PC-9 (cell line): ENCODE measurements at places on chromosomes 4 and X.

DNA sequence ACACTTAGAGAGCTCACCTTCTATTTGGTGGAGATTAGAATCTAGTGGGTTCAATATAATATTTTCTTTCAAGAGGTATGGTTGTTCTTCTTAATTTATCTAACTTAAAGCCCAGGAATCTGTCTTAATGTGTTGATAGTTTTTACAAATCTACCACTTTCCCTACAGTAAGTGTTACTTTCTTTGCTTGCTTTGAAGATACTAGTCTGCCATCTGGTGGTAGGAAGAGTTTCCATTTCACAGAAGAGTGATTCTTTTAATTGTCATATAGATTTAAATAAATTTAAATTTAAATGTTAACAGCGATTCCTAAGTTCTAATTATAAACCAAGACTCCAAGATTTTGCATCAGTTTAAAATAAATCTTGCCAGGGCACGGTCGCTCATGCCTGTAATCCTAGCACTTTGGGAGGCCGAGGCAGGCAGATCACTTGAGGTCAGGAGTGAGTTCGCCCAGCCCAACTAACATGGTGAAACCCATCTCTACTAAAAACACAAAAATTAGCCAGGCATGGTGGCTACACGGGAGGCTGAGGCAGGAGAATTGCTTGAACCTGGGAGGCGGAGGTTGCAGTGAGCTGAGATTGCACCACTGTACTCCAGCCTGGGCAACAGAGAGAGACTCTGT lies 43.5 kb downstream of the NUDT9 start:
- no peak for DNase-seq
- no peak overlapping the region for H3K4me3 ChIP-seq
- no peaks in the 10 kb centered on the region for H3K27me3 ChIP-seq
- 0 out of 2 replicates have a peak, but pooled peaks cover 1% of the 10 kb centered on the region for H3K4me1 ChIP-seq
- no peaks in the 10 kb centered on the region for H3K36me3 ChIP-seq

DNA sequence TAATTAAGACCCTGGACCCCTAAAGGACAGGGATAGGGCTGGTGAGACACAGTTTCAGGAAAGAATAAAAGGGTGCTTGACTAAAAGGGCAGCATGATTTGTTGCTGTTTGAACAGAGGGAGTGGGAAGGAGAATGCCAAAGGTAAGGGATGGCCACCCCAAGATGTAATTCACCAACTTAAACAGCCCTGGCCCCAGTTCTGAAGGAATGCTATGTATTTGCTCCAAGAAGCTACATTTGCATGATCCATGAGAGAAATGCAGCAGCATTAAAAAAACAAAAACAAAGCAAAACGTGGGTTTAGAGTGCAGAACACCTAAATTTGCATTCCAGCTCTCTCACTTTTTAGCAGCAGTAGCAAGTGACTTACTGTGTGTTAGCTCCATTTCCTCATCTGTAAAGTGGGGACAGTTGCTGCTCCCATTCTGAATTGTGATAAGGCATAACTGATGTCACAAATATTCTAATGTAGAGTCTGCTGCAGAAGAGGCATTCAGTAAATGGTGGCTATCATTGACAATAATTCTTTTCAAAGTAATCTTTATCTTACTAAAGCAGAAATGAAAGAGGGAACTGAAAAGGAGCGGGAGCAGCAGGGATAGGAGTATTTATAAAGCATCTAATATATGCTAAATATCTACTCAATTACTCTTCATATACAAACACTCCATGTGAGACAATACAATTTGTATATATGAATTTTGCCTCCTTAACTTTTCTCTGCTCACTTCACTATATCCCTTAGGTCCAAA lies 115.8 kb downstream of the PPARGC1A start:
- no peaks in the 10 kb centered on the region for H3K4me1 ChIP-seq
- no peak for DNase-seq
- H3K4me3 ChIP-seq: no peak overlapping the region
- H3K36me3 ChIP-seq: no peaks in the 10 kb centered on the region

GRCh38 chr4:188550296-188550695 lies 411.1 kb downstream of the TRIML1 start:
- H3K4me3 ChIP-seq: no peak overlapping the region
- H3K4me1 ChIP-seq: no peaks in the 10 kb centered on the region
- DNase-seq: no peak
- H3K27me3 ChIP-seq: 0 out of 2 replicates have a peak, but pooled peaks cover 5% of the 10 kb centered on the region

DNA sequence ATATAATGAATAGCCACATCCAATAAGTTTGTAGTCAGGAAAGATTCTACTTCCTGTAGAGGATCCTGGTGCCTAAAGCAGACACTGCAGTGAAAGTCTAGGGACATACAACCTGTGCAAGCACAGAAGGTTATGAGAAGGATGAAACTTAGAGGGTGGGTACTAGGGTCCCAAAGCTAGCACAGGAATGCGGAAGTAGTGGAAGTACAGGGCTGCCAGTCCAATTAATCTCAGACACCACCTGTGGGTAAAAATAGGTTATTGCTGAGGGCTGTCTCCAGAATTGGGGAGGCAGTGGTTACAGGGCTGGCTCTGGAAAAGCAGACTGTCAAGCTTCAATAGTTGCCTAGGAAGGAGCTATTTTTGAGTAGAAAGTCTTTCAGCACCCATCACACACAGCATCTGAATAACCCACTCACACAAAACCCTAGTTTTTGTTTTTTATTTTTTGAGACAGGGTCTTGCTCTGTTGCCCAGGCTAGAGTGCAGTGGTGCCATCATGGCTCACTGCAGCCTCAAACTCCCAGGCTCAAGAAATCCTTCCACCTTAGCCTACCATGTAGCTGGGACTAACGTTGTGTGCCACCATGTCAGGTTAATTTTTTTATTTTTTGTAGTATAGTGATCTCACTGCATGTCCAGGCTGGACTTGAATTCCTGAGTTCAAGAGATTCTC lies 50.8 kb upstream of the ELF2 start:
- H3K27me3 ChIP-seq: no peaks in the 10 kb centered on the region
- no peak for DNase-seq
- no peak overlapping the region for H3K27ac ChIP-seq
- H3K4me1 ChIP-seq: no peaks in the 10 kb centered on the region

DNA sequence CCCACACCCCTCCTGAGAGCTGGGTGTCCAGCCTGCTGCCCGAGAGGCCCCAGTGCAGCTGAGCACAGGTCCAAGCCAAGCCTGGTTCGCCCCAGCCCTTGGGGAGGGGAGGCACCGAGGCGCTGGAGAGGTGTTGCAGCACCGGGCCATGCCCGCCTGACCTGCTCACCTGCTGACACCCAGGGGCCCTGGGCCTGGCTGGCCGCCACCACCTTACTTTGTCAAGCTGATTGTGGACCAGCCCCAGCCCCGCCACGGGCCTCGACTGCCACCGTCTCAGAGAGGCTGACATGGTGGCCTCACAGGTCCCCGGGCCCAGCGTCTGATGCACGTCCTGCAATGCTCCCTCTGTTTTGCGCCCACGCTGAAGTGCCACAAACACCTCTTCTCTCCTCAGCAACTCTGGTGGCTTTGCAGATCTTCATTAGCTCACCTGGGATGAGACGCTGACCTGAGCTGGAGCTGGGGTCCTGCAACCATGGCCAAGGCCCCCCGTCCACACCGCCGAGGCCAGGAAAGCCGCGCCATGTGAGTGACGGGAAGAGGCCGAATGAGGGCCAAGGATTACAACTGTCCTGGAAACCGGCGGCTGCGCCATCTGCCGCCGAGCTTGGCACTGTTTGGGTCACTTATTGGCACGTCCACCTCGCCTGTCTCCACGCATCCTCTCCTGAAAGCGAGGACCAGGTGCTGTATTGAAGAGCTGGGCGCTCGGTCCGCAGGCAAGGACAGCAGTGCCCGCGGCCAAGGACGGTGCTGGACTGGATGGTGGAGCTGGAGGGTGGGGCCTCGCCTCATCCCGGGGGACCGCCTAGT lies 7.6 kb downstream of the CPLX1 start:
- no peak overlapping the region for H3K27ac ChIP-seq
- H3K27me3 ChIP-seq: no peaks in the 10 kb centered on the region
- no peak for DNase-seq

- H3K27me3 ChIP-seq: no peaks in the 10 kb centered on the region
- no peak overlapping the region for H3K27ac ChIP-seq
- H3K4me1 ChIP-seq: no peaks in the 10 kb centered on the region
- H3K36me3 ChIP-seq: no peaks in the 10 kb centered on the region
- H3K4me3 ChIP-seq: no peak overlapping the region
Measured at GRCh38 chrX:153468008-153468580, 2.3 kb downstream of the HAUS7 start.

- peaks cover 40% of the 10 kb centered on the region for H3K4me1 ChIP-seq
- no peak overlapping the region for H3K27ac ChIP-seq
- no peak for DNase-seq
- no peaks in the 10 kb centered on the region for H3K36me3 ChIP-seq
Measured at GRCh38 chr4:152992466-152992865, 56.3 kb downstream of the FHDC1 start.

DNA sequence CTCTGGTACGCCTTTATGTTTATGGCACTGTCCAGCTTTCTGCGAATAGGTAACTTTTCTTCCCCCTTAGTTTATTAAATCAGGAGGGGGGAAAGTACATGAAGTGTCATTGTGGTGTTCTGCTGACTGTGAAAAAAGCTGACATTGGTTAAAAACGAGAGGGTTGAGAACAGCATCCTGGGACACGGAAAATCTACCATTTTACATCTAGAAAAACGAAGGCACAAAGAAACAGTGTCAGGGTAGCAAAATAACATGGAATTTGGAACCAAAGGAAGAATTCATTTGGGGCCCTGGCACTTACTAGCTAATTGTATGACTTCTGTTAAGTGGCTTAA lies 1.2 kb upstream of the AMOT start:
- no peak overlapping the region for H3K27ac ChIP-seq
- peaks cover 34% of the 10 kb centered on the region for H3K4me1 ChIP-seq
- H3K27me3 ChIP-seq: no peaks in the 10 kb centered on the region
- no peak for DNase-seq
- peak overlapping the region; percentile 85; the same call in 1 of the 2 replicates for H3K4me3 ChIP-seq

- no peaks in the 10 kb centered on the region for H3K4me1 ChIP-seq
- H3K36me3 ChIP-seq: no peaks in the 10 kb centered on the region
- H3K27me3 ChIP-seq: no peaks in the 10 kb centered on the region
Measured at GRCh38 chrX:97790850-97791249, 907.1 kb downstream of the RPA4 start.

GRCh38 chr4:17030543-17030942 lies 132.1 kb upstream of the LDB2 start:
- DNase-seq: no peak
- no peak overlapping the region for H3K27ac ChIP-seq
- no peaks in the 10 kb centered on the region for H3K4me1 ChIP-seq
- no peaks in the 10 kb centered on the region for H3K36me3 ChIP-seq
- no peak overlapping the region for H3K4me3 ChIP-seq

- peak; percentile 20 for DNase-seq
- no peaks in the 10 kb centered on the region for H3K36me3 ChIP-seq
- no peaks in the 10 kb centered on the region for H3K27me3 ChIP-seq
- no peak overlapping the region for H3K27ac ChIP-seq
Measured at GRCh38 chr4:7332216-7333023, 102.3 kb downstream of the PSAPL1 start.

- H3K36me3 ChIP-seq: no peaks in the 10 kb centered on the region; the same call in 1 of the 2 replicates
- peaks cover 49% of the 10 kb centered on the region for H3K4me1 ChIP-seq
- DNase-seq: no peak
- H3K27me3 ChIP-seq: no peaks in the 10 kb centered on the region
- H3K27ac ChIP-seq: no peak overlapping the region
Measured at GRCh38 chr4:14177987-14178386, 550.5 kb upstream of the BOD1L1 start.

DNA sequence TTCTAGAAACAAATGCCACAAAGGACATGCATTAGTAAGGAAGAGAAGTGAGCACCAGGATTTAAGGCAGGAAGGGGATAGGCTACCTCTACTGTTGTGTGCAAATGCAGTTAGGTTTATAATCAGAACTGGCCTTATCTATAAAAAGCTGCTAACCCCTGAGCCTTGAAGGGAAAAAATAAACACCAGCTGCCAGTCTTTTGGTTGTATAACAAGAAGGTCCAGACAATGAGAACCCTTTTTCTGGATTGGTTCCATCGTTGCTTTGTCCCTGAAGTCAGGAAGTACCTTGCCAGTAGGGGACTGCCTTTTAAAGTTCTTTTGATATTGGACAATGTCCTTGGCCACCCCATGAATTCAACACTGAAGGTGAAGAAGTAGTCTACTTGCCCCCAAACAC lies 126.7 kb upstream of the OTUD4 start:
- no peaks in the 10 kb centered on the region for H3K4me1 ChIP-seq
- no peaks in the 10 kb centered on the region for H3K27me3 ChIP-seq
- no peak overlapping the region for H3K27ac ChIP-seq
- no peak for DNase-seq
- no peak overlapping the region for H3K4me3 ChIP-seq

GRCh38 chr4:55617587-55618197 lies 18.4 kb downstream of the NMU start:
- H3K4me1 ChIP-seq: no peaks in the 10 kb centered on the region
- no peak overlapping the region for H3K4me3 ChIP-seq
- H3K27me3 ChIP-seq: no peaks in the 10 kb centered on the region
- H3K27ac ChIP-seq: no peak overlapping the region

- H3K4me1 ChIP-seq: no peaks in the 10 kb centered on the region
- H3K36me3 ChIP-seq: no peaks in the 10 kb centered on the region
- H3K27ac ChIP-seq: no peak overlapping the region
- no peak for DNase-seq
- H3K4me3 ChIP-seq: no peak overlapping the region
Measured at GRCh38 chr4:138815811-138816210, 199.8 kb upstream of the NOCT start.

- H3K36me3 ChIP-seq: no peaks in the 10 kb centered on the region
- no peaks in the 10 kb centered on the region for H3K27me3 ChIP-seq
Measured at GRCh38 chr4:56235011-56235410, 152.3 kb downstream of the AASDH start.

DNA sequence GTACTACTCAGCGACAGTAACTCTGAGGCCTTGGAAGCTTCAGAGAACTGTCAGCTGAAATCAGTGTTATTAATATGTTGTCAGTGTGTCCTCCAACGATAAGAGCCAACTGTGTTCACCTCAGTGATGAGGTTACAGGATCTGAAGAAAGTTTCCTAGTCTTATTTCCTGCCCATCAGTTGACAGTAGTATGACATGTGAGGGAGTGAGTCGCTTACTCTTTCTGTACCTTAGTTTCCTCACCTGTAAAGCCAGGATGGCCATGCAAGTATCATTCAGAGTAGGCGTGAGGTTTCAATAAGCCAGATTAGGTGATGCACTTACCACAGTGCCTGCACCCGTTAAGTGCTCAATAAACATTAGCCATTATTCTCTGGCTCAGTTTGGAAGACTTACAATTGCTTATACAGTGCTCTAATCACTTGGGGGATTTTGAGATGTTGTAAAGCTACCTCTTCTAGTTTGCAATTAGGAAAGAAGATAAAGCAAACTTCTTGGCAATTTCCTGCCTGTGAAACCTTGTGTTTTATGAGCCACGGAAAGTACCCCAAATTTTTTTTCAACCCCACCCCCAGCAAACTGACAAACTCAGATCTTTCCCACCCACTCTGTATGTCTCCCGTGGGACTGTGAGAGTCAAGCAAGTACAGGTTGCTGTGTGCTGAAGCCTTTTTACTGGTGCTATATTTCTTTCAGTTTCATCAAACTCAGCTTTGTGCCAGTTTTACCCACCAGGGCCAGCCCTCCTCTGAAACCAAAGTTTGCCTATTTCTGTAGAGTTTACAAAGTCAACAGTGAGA lies 62.2 kb downstream of the ANXA3 start:
- H3K27me3 ChIP-seq: no peaks in the 10 kb centered on the region
- no peaks in the 10 kb centered on the region for H3K4me1 ChIP-seq
- no peak overlapping the region for H3K27ac ChIP-seq
- no peak overlapping the region for H3K4me3 ChIP-seq
- DNase-seq: no peak
- no peaks in the 10 kb centered on the region for H3K36me3 ChIP-seq

GRCh38 chrX:42967681-42968300 lies 189.8 kb upstream of the PPP1R2C start:
- no peaks in the 10 kb centered on the region for H3K4me1 ChIP-seq
- DNase-seq: no peak
- no peak overlapping the region for H3K4me3 ChIP-seq
- no peaks in the 10 kb centered on the region for H3K36me3 ChIP-seq
- H3K27ac ChIP-seq: no peak overlapping the region
- H3K27me3 ChIP-seq: no peaks in the 10 kb centered on the region
